ENCODE measurements at places on chromosomes 11 and 22.

- no peak for DNase-seq
Measured at GRCh38 chr11:94550513-94550912, 6.8 kb downstream of the FUT4 start.

DNA sequence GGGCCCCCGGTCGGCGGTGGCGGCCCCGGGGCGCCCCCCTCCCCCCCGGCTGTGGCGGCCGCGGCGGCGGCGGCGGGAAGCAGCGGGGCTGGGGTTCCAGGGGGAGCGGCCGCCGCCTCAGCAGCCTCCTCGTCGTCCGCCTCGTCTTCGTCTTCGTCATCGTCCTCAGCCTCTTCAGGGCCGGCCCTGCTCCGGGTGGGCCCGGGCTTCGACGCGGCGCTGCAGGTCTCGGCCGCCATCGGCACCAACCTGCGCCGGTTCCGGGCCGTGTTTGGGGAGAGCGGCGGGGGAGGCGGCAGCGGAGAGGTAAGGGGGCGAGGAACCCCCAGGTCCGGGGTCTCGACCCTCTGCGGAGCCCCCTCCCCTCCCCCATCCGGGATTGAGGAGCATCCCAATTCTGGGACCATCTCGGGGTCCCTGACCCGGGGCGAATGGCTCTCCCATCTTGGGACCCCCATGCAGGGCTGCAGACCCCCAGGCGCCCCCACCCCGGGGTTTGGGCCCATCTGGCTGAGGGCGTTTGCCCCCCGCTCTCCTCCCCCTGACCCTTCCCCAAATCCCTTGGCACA lies 431 bp downstream of the KMT2A start:
- DNase-seq = peak; percentile 54

DNA sequence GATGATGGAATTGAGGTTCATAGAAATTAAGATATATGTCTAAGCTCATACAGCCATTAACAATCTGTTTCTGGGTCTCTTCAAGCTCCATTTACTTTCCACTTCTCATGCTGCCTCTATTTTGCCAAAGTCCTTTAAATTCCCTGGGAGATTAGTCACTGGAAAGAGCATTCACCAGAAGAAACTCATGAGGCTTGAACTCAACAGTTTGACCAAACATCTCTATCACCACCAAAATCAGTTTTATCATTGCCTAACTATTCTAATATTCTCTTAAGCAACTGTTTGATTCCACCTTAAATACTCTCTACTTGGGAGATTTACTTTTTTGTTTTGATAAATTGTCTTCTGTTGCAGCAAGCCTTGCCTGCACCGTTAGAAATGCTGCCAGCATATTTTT lies 881.3 kb downstream of the KCNA4 start:
- peak; percentile 73 for DNase-seq

DNA sequence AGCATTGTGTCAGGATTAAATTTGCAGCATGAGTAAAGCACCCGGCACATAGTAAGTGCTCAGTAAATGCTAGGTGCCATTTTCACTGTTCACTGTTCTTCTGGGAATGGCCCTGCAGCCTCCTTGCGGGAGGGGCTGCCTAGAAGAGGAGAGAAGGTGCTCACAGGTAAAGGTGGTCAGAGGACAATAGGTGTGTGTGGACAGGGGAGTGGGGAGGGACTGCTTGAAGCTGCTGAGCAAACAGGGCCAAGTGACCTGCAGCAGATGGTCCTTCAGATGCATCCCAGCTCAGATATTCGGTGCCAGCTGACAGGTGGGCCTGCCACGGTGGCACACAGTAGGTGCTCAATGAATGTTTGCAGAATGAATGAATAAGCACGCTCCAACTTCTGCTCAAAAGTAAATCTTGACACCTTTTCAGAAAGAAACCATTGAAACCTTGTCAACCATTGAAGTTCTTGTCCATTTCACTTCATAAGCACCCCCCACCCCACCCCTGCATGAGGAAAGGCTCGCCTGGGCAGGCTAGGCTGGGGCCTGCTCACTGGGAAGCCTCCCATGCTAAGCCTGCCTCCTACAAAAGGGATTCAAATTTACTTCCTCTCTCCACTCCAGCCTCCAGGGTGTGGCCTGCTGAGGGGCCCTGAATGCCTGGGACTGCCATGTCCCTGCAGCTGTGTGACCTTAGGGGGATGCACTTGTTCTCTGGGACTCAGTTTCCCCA lies 1.6 kb downstream of the KIAA0930 start:
- DNase-seq = no peak

- no peak for DNase-seq
Measured at GRCh38 chr22:17247832-17248231, 28.6 kb upstream of the ADA2 start.

DNA sequence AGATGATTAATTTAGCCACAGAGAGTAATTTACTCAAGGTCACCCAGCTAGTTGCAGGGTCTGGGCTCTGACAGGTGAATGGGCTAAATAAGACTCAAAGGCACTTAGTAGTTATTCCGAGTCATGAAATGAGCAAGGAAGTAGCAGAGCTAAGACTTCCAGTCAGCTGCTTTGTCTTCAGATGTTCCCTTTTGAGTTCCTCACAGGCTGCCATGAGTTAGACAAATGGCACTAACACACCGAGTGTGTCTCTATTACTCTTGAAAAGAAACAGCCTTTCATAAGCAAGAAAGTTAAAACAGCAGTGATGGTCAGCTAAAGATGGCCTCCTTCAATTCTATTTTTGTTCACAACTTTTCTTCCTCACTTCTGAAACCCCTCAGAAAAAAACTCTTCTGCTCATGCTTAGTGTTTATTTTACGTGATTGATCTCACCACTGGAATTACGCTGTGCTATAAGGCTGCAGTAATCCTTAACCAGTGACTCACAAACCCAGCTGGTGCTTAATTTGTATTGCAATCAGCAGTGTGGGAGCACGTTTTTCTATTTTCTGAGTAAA lies 389.1 kb downstream of the AASDHPPT start:
- DNase-seq = peak; percentile 79

GRCh38 chr22:20427104-20427944 lies 10.3 kb downstream of the SCARF2 start:
- no peak for DNase-seq

- no peak for DNase-seq
Measured at GRCh38 chr11:17406082-17406817, 17.8 kb upstream of the KCNJ11 start.

DNA sequence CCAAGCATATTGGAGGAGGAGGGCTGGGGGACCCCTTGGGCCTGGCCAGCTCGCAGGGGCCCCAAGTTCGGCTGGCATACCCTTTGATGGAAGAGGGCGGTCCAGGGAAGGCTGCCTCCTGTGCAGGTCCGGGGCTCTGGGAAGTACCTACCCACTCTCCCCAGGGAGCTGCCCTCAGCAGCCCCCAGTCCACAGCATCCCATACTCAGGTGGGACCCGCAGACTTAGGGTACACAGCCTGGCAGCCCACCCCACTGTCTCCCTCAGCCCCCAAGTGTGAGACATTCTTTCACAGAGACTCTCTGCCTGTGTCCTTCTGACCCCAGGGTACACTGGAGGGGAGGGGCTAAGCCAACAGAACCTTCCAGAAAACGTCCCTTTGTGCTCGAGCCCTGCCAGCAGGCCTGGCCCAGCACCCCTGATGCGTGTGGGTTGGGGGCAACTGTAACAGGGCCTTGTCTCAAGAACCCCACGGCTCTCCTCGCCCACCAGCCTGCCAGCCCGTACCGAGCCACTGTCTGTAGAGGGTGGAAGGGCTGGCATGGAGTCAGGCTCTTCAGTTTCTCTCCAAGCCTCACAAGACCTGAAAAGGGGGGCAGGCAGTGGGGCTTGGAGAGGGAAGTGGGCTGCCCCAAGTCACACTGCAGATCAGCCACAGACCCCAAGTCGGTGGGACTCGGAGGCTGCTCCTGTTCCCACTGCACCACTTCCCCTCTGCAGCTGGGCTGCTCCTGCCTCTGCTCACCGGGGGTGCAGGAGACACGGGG lies 7.0 kb upstream of the TNFRSF13C start:
- no peak for DNase-seq

DNA sequence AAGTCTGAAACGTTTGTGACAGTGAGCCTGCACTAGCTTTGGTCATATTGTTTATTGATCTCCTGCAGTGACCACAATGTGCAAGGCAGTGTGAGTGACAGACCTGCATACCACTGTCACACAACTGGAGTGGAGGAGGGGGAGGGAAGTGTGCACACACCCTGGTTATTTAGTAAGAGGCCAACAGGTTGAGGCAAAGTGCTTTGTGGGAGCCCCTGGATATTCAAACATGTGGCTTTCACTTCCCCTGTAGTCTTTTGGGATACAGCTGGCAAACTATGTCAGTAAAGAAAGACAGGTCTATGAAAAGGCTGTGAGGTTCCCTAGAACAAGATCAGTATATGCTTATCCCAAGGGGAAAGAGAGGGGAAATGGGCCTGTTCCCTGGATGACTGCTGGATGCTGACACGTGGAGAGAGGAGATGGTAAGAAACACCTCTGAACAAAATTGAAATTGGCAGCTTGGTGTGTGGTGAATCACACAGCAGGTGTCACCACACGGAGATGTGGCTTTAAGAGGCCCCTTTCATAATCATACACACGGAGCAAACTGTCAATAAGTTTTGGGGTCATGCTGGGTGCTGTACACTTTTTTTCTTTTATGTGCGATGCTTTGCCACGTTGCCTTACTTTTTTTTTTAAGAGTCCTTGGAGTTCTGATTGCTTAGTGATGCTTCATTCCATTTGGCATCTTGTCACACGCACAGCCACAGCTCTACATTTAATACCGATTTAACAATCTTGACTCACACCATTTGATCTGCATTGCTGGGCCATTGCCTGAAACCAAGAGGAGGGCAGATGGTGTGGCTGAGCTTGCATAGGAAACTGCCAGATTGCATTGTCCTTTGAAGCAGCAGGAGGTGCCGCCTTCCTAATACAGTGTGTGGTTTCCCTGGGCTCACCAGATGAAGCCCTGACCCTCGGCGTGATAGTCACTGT lies 11.3 kb downstream of the OSBP2 start:
- peak; percentile 62 for DNase-seq

DNA sequence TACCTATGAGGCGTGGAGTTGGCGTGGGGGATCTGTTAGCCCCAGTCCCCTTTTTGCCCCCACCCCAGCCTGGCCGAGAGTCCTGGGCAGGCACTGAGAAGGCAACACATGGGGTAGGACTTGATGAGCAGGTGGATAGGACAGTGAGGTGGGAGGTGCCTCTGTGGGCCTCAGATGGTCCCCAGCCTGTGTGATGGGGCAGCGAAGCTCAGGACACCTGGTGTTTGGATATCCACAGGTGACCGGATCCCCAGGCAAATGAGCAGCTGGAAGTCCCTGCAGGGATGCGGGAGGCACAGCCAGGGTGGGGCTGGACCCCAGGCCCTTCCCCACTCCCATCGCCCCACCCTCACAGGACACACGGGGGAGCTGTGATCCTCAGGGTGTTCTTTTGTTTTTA lies 9.7 kb downstream of the FBLN1 start:
- no peak for DNase-seq

DNA sequence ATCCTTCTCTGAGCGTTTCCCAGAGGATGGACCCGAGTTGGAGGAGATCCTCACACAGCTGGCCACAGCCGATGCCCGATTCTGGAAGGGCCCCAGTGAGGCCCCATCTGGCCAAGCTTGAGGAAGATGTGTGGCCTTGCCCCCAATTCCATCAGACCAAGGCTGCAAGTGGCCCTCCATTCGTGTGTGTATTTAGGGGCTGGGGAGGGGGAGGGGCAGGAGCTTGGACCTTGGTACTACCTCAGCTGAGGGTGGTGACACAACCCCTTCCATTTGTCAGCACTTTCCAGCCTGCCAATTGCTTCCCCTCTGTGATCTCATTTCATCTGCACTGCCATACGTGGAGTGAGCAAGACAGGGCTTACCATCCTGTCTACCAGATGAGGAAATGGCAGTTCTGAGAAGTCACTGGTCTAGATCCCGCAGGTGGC lies 1.3 kb upstream of the BBS1 start:
- no peak for DNase-seq

- DNase-seq = peak; percentile 77
Measured at GRCh38 chr11:61297746-61298145, 2.6 kb upstream of the VWCE start.
